ENCODE measurements at places on chromosomes 13 and 19.

DNA sequence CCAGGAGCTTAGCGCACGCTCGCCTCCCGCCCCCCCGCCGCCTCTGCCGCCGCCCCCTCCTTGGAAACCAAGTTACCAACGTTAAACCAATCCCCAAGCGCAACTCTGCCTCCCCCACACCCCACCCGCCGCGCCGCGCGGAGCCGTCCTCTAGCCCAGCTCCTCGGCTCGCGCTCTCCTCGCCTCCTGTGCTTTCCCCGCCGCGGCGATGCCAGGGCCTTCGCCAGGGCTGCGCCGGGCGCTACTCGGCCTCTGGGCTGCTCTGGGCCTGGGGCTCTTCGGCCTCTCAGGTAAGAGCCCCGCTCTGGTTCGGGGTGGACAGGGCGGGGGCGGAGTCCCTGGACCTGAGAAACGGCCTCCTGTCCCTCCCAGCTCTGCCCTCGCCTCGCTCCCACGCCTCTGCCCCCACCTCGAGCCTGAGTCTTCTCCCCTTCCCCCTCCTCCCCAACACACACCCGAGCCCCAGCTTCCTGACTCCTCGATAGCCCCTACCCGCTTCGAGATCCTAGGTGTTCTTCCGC is at the start of gene ICAM5:
ICAM5 (plus strand) TSS at position 117 of the 521 bp plus-strand sequence; CDS start at position 209, 92 bp downstream.
- DNase-seq: peak; percentile 29

- no peak for DNase-seq
Measured at GRCh38 chr13:74562381-74562780, 428.2 kb upstream of the KLF12 start.

DNA sequence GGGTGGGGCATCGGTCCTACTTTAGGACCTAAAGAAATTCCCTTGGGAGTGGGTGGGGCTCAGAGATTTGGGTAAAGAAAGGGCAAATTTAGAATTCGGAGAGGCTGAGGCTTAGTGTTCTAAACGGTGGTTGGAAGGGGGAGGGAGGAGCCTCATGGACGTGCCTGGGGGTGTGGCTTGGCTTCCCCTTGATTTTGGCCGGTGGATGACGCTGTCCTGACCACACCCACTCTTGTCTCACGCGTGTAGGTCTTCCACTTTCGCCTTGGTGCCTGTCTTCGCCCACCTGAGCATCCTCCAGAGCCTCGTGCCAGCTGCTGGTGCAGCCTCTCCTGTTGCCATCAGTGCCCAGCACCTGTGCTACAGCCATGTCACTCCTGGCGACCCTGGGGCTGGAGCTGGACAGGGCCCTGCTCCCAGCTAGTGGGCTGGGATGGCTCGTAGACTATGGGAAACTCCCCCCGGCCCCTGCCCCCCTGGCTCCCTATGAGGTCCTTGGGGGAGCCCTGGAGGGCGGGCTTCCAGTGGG is 1.2 kb upstream of the NUP62 start:
- DNase-seq: no peak

DNA sequence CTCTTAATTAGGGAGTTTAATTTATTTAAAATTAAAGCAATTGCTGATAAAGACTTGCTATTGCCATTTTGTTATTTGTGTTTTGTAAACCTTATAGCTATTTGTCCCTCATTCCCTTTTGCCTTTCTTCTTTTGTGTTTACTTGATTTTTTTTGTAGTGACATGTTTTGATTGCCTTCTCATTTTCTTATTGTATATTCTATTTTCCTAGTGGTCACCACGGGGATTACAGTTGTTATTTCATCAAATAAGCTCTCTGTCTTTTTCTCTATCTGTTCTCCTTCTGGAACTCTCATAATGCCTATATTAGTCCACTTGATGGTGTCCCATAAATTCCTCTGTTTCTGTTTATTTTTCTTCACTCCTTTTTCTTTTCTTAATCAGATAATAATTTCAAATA is 64.4 kb upstream of the FRY start:
- DNase-seq: no peak

DNA sequence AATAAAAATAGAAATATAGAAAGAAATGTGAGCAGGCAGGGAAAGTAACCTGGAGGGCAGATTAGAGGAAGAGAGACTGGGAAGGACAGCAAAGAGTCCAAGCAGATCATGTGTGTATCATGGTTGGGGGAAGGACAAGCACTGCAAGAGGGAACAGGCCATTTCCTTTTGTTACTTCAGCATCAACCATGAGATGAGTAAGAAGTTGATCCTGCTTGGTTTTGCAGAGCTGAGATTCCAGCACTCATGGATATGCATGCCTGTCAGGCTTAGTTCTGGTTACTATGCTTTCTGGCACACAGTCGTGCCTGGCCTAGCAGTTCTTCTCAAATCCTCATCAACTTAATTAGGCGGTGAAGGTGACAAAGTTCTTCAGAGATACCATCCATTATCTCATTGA is 18.1 kb downstream of the NALCN start:
- DNase-seq: no peak

- no peak for DNase-seq
Measured at GRCh38 chr13:74761801-74762757, 627.9 kb upstream of the KLF12 start.

DNA sequence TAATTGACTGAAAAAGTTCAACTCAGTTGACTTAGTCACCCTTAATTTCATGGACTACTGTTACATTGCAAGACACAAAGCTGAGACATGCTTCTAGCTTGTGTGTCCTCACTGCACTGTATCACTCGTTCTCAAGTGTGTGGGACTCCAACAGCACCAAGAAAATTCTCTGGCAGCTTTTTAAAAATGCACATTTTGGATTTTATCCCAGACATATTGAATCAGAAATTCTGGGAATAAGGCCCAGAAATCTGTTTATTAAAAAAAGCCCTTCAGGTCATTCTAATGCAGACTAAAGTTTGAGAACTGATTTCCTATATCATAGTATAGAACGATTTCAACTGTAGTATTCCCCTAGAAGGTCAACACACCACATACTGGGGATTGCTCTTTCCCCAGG is 1485.3 kb downstream of the PCDH9 start:
- DNase-seq: no peak

GRCh38 chr19:2984215-2984528 is 6.8 kb downstream of the TLE6 start:
- DNase-seq: no peak

- DNase-seq: peak; percentile 42
Measured at GRCh38 chr19:2455851-2456570, 748 bp downstream of the LMNB2 start.

DNA sequence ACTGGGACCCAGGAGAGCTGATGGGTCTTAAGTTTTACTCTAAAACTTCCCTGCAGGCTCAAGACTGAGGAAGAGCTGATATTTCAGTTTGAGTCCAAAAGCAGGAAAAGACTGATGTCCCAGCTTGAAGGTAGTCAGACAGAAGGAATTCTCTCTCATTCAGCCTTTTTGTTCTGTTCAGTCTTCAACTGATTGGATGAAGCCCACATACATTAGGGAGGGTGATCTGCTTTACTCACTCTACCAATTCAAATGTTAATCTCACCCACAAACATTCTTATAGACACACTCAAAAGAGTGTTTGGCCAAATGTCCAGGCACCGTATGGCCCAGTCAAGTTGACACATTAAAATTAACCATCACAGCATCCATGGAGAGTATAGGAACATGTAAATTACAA is 173.5 kb downstream of the KCNRG start:
- DNase-seq: no peak

DNA sequence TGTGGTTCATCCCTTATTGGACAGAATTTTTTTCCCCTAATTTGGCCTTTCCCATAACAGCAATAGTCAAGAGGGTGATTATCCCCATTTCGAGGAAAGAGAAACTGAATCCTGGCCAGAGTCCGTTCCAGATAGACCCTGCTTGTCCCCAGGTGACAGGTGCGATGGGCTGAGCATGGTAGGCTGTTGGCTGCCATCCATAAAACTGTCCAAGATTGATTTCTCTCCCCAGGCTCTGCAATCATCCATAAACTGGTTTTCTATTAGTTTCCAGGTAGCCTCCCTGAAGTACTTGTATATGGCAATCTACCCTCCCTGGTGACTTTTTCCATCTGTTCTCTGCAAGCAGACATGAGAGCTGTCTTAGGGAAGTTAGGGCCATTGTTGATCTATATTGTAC is 25.4 kb downstream of the SERP2 start:
- DNase-seq: no peak

DNA sequence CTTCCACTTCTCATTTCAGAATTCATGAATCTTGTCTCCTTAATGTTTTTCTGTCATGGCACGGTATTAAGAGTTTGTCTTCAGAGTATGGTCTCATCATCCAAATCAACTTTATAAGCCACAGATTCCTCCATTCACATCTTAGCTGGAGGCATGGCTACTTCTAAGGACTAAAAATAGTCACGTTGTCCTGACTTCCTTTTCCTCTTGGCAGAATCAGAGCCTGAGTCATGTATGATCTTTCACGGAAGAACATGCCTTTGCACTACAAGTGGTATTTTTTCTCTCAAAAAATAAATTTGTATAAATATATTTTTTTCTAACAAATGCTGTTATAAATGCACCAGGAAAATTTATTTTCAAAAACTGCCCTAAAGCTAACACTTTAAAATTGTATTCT is 71.4 kb downstream of the ALOX5AP start:
- no peak for DNase-seq

GRCh38 chr13:34758628-34759027 is 183.4 kb upstream of the NBEA start:
- no peak for DNase-seq

DNA sequence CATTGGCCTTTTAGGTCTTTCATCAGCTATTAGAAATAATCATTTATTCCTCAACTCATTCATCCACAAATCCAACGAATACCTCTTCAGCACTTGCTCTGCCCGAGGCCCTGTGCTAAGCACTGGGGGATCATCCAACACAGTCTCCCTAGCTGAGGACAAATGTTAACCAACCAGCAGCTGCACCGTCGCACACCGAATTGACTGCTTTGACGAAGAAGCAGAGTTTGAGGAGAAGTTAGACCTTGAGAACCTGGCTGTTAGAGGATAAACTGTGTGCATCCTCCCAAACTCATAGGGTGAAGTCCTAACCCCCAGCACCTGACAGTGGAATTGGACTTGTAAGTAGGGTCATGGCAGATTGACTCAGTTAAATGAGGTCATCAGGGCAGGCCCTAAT is 170.9 kb downstream of the USP12 start:
- no peak for DNase-seq

DNA sequence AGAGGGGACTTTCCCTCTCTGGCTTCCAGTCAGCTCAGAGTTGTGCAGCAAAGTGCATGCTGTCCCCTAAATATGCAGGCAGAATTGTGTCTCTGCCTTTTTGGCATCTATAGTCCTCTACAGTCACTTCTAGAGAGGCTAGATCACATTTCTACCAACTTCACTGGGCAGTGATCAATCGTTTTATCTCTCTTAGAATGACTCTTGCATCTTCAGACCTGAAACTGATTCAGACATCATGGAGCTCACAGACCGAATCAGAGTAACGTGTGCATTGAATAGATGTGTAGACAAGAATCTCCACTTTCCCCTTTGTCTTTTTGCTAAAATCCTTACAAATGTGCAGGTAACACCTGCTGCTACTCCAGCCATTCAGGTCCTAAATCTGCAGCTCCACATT is 6.2 kb downstream of the ZNF253 start:
- no peak for DNase-seq

- no peak for DNase-seq
Measured at GRCh38 chr13:38042771-38043170, 173.2 kb upstream of the TRPC4 start.

DNA sequence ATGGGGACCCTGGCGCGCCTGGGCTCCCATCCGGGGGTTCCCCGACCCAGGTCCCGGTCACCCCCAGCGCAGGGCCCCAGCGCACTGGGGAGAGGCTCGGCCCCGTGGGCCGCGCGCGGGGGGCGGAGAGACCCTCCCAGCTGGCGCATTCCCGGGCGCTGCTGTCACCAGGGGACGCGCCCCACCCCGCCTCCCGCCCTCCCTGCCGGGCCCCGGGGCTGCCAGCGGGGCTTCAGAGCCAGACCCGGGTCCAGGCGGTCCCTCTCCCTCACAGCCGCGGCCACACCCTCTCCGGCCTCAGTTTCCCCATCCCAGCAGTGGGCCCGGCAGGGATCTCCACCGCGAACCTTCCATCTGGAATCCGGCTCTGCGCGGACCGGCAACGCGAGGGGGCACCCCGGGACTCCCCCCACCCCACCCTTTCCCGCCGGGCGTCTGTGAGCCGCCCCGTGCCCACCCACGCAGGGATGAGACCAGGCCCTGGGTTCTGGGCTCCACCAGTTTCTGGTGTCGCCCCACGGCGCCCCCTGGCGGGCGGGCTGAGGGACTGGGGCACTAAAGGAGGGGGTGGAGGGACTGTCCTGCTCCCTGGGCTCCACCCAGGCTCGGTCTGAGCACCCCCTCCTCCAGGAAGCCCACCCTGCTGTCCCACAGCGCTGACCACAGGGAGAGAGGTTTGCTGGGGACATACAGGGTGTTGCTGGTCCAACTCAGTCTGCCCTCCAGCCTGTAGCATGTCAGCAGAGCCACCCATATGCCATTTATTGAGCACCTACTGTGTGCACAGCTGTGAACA is 878 bp upstream of the ADAMTSL5 start:
- DNase-seq: peak; percentile 64

DNA sequence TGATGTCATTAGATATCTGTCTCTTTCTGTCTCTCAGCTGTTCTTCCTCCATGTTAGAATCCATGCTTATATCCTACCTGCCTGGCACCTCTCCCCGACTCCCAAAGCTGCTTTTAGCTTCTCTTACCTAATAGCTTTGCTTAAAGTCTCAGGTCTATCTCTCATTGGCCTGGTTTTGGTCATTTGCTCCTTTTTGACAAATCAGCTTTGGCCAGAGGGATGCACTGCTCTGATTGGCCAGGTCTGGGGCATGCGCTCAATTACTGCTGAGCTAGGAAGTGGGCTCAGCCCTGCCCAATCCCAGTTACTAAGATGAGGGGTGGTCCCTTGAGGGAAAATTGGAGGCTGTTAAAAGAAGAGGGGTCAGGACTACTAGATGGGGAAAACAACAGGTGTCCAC is 11.5 kb upstream of the CLASRP start:
- DNase-seq: no peak

DNA sequence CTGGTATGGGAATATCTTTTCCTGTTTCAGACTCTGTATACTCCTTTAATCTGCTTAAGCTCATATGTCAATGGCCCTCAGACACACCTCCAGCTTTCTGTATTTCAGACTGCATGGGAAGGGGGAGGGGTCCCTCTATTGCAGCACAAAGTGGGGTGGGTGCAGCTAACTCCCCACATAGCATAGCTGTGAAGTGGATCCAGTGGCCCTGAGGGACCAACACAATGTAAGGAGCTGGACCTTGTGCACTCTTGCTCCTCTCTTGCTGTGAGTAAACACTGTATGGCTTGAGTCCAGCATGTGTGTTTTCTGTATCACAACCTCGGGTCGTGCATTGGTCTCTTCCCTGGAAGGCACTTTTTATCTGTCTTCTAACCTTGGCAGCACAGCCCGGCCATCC is 669.9 kb downstream of the PCDH9 start:
- no peak for DNase-seq

Data from CD8-positive, alpha-beta memory T cell (primary cell).